Liver (tissue), 10 donors: ENCODE measurements at places on chromosomes 5 and 9. TPM values are rescaled to one million over a fixed set of nuclear protein-coding genes. Genes with fewer than 3 reads are reported as not detected.

- H3K4me3 ChIP-seq: no peak within 1 kb of the TSS
- no peak within 1 kb of the TSS for H3K27ac ChIP-seq
- H3K36me3 ChIP-seq: no peaks in the 10 kb centered on the region
- no peaks in the 10 kb centered on the region for H3K27me3 ChIP-seq
- DNase-seq: no peak
These were observed at the start of gene CD180 for GRCh38 chr5:67196537-67197059. Gene CD180, minus strand, starts transcription at chr5:67196799. Its CDS starts 158 bp downstream, at chr5:67196641.

GRCh38 chr9:78210841-78211301, 25.0 kb upstream of the CEP78 start:
- no peak overlapping the region for H3K4me3 ChIP-seq
- H3K4me1 ChIP-seq: no peaks in the 10 kb centered on the region
- DNase-seq: no peak
- H3K27ac ChIP-seq: no peak overlapping the region
- no peaks in the 10 kb centered on the region for H3K27me3 ChIP-seq

DNA sequence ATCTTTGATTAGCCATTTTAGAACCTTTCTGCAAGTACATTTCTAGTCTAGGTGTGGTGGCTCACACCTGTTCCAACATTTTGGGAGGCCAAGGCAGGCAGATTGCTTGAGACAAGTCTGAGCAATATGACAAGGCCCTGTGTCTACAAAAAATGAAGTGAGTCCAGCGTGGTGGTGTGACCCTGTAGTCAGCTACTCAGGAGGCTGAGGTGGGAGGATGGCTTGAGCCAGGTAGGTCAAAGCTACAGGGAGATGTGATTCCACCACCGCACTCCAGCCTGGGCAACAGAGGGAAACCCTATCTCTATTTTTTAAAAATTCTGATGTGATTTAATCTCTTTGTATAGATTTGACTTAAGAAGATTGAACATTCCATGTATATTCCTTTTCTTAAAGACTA, 95.7 kb upstream of the FAM120A start:
- no peaks in the 10 kb centered on the region for H3K4me1 ChIP-seq
- no peaks in the 10 kb centered on the region for H3K27me3 ChIP-seq
- no peak overlapping the region for H3K27ac ChIP-seq
- no peak overlapping the region for H3K4me3 ChIP-seq

DNA sequence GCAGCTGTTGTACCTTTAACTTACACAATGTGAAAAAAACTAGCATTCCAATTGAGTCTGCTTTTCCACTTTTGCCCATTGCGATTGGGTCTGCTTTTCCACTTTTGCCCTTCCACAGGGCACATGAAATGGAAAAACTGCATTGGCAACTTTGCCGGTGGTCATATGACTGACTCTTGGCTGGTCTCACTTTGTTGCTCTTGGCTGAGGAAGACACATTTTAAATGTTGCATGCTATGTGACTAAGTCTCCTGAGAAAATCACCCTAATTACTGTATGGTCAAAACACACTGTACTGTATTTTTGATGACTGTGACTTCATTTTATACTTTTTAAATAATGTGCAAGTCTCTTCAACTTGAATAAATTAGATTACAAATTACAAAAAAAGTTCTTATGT, 1.6 kb upstream of the OXCT1 start:
- DNase-seq: no peak
- no peak overlapping the region for H3K4me3 ChIP-seq
- no peak overlapping the region for H3K27ac ChIP-seq
- no peaks in the 10 kb centered on the region for H3K36me3 ChIP-seq
- H3K27me3 ChIP-seq: no peaks in the 10 kb centered on the region

Gene CCDC192
- not detected for total RNA-seq

Gene CARTPT
- not detected for total RNA-seq

- no peaks in the 10 kb centered on the region for H3K4me1 ChIP-seq
- H3K27ac ChIP-seq: no peak overlapping the region
- H3K36me3 ChIP-seq: peaks cover 8% of the 10 kb centered on the region
- H3K27me3 ChIP-seq: no peaks in the 10 kb centered on the region
These were observed 25.4 kb upstream of the ANXA6 start for GRCh38 chr5:151182976-151183375.

DNA sequence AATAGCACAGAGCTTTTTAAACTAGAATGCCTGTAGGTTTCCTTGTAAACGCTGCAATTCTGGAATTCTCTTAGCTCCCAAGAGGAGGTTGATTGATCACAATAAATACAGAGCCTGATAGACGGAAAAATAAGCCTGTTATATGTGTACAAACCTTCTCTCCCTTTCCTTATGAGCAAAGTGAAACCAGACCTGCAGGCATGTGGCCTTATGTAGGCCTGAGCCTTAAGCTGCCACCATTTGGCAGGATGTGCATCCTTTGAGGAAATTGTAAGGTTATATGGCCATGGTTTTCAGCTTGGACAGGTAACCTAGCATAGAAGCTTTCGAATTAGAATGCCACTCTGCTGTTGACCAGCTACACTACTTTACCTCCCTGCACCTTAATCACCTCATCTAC, 49.1 kb downstream of the PRKACG start:
- no peak overlapping the region for H3K4me3 ChIP-seq
- DNase-seq: no peak
- H3K4me1 ChIP-seq: no peaks in the 10 kb centered on the region
- no peaks in the 10 kb centered on the region for H3K27me3 ChIP-seq
- no peaks in the 10 kb centered on the region for H3K36me3 ChIP-seq

- H3K4me3 ChIP-seq: no peak overlapping the region
- DNase-seq: no peak
- no peak overlapping the region for H3K27ac ChIP-seq
- no peaks in the 10 kb centered on the region for H3K36me3 ChIP-seq
These were observed 296.6 kb downstream of the FBXL7 start for GRCh38 chr5:15796557-15796956.

DNA sequence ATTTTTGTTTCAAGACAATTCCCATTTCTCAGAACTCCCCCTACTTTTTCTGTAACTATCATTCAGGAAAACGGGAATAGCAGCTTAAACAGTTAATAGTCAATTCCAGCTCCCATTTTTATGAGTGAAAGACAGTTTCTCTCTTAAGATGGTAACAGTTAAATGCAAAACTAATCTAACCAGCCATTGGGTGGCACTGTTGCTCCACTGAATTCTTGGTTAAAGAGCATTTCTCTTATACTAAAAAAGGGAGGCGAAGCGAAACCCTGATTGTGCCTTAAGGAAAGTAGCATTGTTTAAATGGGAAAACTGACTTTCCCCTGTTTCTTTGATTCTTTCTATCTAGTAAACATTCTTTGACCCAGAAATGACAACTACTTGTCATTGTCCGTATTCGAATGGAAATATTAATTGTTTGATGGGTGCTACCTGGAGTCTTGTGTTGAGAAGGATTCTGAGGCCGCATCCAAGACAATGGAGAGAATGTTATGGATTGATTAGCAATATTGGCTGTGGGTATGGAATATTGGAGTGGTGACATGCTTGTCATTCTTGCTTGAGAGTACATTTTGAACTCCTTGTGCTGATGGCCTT, 507.8 kb downstream of the MAT2B start:
- H3K27ac ChIP-seq: no peak overlapping the region
- no peak overlapping the region for H3K4me3 ChIP-seq
- peak; percentile 55 for DNase-seq
- H3K27me3 ChIP-seq: no peaks in the 10 kb centered on the region
- H3K36me3 ChIP-seq: no peaks in the 10 kb centered on the region

Gene GLDC
- 102 TPM for total RNA-seq

GRCh38 chr9:117825609-117826347, 121.6 kb downstream of the TLR4 start:
- H3K27me3 ChIP-seq: no peaks in the 10 kb centered on the region
- no peak for DNase-seq
- H3K36me3 ChIP-seq: no peaks in the 10 kb centered on the region
- H3K4me3 ChIP-seq: no peak overlapping the region
- no peak overlapping the region for H3K27ac ChIP-seq

- no peaks in the 10 kb centered on the region for H3K36me3 ChIP-seq
- no peaks in the 10 kb centered on the region for H3K27me3 ChIP-seq
- H3K4me1 ChIP-seq: peaks cover 21% of the 10 kb centered on the region
- H3K4me3 ChIP-seq: no peak overlapping the region
These were observed 23.5 kb downstream of the SLC25A25 start for GRCh38 chr9:128091571-128091970.

Gene CEP72
- 3.8 TPM for total RNA-seq

DNA sequence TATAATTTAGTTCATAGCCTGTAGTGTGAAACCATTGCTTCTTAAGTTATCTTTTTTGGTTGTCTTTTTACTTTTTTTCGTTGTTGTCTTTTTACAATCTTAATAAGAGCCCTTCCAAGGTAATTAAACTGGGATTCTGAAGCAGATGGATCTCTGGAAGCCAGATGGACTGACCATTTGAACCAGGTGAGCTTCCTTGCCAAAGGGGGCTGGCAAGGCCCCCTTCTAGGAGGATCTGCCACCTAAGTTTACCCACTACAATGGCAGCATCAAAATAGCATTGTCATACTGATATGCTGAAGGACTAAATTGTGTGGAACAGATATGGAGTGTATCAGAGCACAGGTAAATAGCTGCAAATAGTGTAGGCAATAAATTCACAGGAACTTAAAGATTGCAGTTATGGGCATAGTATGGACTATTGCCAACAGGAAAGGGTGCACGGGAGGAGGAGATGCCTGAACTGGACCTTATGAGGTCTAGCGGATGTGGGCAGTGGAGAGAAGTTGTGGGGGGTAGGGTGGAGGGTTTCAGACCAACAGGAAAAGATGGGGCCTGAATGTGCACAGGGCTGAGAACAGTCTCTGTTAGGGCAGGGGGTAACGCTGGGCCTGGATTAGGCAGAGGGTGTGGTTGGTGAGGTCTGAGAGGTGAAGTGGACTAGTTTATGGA, 61.5 kb upstream of the CTXN3 start:
- H3K4me3 ChIP-seq: no peak overlapping the region
- H3K4me1 ChIP-seq: no peaks in the 10 kb centered on the region
- H3K36me3 ChIP-seq: no peaks in the 10 kb centered on the region
- no peaks in the 10 kb centered on the region for H3K27me3 ChIP-seq
- no peak for DNase-seq
- no peak overlapping the region for H3K27ac ChIP-seq

GRCh38 chr5:151589878-151590570, 1.1 kb downstream of the FAT2 start:
- no peak overlapping the region for H3K4me3 ChIP-seq
- H3K27me3 ChIP-seq: no peaks in the 10 kb centered on the region
- no peak overlapping the region for H3K27ac ChIP-seq
- H3K4me1 ChIP-seq: no peaks in the 10 kb centered on the region
- H3K36me3 ChIP-seq: no peaks in the 10 kb centered on the region

DNA sequence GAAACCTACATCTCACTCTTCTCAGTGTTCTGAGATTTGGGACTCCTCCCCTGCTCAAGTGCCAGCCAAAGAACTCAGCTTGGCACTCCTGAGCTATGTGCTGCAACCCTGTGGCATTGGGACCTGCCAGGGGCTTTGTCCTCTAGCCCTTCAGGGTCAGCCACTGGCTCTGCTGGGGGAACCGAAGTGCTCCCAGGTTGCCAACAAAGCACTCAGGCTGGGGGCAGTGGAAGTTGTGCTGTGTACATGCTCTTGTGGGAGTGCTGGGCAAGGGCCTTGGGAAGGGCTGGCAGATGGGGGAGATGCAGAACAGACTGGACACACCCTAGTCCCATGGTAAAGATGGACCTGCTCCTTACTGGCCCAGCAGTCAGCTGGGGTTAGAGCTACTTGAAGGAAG, 498.6 kb downstream of the CAAP1 start:
- H3K27me3 ChIP-seq: no peaks in the 10 kb centered on the region
- H3K27ac ChIP-seq: no peak overlapping the region
- no peaks in the 10 kb centered on the region for H3K4me1 ChIP-seq
- H3K36me3 ChIP-seq: no peaks in the 10 kb centered on the region
- H3K4me3 ChIP-seq: no peak overlapping the region
- DNase-seq: no peak

Gene SPINK13
- not detected for total RNA-seq

- no peaks in the 10 kb centered on the region for H3K36me3 ChIP-seq
- DNase-seq: no peak
- no peak overlapping the region for H3K4me3 ChIP-seq
- H3K27ac ChIP-seq: no peak overlapping the region
- peaks cover 11% of the 10 kb centered on the region for H3K4me1 ChIP-seq
- no peaks in the 10 kb centered on the region for H3K27me3 ChIP-seq
These were observed 13.9 kb downstream of the SUSD3 start for GRCh38 chr9:93072383-93072795.

Gene GDA
- total RNA-seq: 0.37 TPM

DNA sequence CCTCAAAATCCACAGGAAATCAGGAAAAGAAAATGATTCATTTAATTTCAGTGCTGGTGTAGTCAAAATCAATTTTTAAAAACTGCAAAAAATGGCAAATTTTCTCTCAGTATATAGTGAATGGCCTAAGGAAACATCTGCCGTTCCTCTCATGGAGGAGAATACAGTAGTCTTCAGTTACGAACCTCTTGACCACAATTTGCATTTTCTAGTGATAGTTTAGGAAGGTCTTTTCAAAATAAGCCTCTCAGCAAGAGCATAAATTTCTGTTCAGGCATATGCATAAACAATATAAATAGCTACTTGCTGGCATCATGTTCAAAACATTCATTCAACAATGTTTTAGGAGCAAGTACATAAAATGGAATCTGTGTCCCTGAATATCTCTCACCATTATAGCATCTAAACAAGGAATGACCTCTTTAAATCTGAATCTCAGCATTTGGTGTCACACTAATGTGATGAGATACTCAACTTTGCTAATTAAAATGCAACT, 33.5 kb downstream of the HAPLN1 start:
- no peak overlapping the region for H3K27ac ChIP-seq
- no peaks in the 10 kb centered on the region for H3K36me3 ChIP-seq
- no peaks in the 10 kb centered on the region for H3K27me3 ChIP-seq
- DNase-seq: no peak

Gene LRRC19
- total RNA-seq: 2.0 TPM

Gene ELOVL7
- total RNA-seq: 2.3 TPM

Gene CTXN3
- total RNA-seq: not detected

DNA sequence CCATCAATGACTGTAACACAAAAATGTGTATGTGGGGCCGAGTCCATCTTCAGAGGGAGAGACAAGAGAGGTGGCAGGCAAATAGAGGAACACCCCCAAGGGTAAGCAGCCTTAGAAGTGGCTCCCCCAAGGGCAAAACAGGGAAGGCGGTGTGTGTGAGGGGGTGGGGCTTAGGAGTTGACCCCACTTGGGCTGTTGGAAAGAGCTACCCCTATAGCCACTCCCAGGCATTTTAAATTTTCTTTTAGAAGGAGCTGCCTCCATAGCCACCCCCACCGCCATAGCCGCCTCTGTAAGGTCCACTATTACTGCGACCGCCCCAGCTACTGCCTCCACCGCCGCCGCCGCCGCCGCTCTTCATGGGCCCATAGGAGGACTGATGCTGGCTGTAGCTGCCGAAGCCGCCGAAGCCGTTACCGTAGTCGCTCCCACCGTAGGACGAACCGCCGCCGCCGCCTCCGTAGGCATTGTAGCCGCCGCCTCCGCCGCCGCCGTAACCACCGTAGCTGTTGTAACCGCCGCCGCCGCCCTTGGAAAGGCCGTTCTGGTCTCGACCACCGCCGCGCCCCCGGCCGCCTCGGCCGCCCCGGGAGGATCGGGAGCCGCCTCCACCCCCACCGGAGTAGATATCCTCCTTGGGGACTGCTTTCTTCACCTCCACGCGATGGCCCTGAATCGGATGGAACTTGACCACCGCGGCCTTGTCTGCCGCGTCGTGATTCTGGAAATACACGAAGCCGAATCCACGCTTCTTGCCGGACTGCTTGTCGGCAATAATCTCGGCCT, 1.1 kb downstream of the HNRNPA0 start:
- DNase-seq: peak; percentile 59
- H3K4me3 ChIP-seq: peak overlapping the region; percentile 73
- peaks cover 18% of the 10 kb centered on the region for H3K4me1 ChIP-seq
- no peaks in the 10 kb centered on the region for H3K36me3 ChIP-seq
- H3K27ac ChIP-seq: peak overlapping the region; percentile 99

Gene EIF4EBP3
- 1.4 TPM for total RNA-seq
